CD4-positive, alpha-beta T cell treated with Interleukin-6 for 4 hours (primary cell): ENCODE measurements at places on chromosomes 3 and 15.

GRCh38 chr3:73572368-73572767, 52.4 kb downstream of the PDZRN3 start:
- DNase-seq, result no peak

GRCh38 chr3:90043287-90043686, 935.9 kb downstream of the EPHA3 start:
- no peak for DNase-seq

DNA sequence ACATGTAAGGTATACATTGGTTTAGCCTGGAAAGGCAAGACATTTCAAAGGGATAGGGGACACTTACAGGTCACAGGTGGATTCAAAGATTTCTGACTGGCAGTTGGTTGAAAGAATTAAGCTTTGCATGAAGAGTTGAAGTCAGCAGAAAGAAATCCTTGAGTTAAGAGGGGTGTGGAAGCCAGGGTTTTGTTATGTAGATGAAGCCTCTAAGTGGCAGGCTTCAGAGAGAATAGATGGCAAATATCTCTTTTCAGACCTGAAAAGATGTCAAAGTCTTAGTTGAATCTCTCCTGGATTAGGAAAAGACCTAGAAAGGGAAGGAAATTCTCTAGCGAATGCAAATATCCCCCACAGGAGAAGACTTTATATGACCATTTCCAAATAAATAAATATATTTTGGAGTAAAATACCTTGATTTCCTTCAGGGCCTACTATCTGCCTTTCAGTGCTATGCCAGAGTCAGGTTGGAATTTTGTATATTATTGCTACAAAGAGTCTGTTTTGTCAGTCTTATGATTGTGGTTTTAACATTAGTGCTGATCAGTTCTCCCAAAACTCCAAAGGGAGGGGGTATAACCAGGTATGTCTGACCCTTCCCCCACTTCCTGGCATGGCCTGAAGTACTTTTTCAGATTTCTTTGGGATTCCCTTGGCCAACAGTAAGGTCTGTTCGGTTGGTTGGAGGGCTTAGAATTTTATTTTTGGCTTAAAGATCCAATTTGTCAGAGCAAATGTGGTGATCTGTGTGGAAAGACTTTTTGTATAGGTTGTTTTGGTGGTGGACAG, 286.4 kb downstream of the LRTM1 start:
- no peak for DNase-seq

- no peak for DNase-seq
These were observed 9.5 kb downstream of the EBLN2 start for GRCh38 chr3:73070675-73071575.

DNA sequence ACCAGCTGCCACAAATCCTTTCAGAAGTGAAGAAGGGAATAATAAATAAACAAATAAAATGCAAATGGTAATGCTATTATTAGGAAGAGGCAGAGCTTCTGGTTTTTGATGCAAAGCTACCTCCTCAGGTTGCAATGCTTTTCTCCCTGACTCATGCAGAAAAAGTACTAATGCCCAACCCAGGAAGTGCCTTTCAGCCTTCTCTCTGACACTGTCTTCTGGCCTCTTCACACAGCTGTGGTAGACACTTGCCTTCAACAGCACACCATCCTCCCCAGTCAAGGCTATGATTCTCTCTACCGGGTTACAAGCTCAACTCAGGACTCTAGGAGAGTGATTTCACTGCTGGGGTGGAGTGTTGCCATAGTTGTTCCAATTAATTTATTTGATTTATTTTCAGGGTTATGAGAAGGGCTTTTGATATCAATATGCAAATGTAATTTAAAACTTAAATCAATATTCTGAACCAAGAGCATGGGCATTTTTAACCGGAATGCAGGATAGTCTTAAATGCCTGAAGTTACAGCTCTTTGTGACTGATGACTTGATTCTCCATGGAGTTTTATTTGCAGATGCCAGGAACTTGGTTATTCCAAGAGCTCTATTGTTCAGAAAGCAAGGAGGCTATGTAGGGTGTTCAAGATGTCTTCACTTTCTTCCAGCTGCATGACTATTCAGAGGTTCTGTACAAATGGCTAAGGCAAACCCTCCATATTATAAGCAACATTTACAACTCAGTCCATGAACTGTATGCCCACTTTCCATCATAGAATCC, 27.1 kb upstream of the GALNT15 start:
- DNase-seq, result no peak

DNA sequence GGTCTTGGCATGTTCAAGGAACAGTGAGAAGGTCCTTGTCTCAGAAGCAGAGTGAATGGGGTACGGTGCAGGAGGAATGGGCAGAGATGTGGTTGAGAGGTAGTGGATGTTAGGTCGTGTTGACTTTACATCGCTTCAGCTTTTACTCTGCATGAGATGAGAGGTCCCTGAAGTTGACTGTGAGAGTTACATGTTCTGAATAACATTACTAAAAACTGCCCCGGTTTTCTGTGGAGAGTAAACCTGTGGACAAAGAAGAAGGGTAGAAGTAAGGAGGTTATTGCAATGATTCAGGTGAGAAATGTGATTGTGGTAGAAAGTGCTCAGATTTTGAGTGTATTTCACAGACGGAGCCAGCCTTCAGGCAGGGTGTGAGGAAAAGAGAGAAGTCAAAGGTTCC, 105.6 kb downstream of the ARNT2 start:
- no peak for DNase-seq

GRCh38 chr15:31360843-31361763, 34.5 kb downstream of the KLF13 start:
- DNase-seq, result peak; percentile 92
